ENCODE measurements at places on chromosomes 7 and 10.

GRCh38 chr7:19677180-19677579 lies 31.7 kb downstream of the POLR1F start:
- no peak for DNase-seq

- DNase-seq, result no peak
Measured at GRCh38 chr10:2948127-2948854, 119.1 kb upstream of the PFKP start.

DNA sequence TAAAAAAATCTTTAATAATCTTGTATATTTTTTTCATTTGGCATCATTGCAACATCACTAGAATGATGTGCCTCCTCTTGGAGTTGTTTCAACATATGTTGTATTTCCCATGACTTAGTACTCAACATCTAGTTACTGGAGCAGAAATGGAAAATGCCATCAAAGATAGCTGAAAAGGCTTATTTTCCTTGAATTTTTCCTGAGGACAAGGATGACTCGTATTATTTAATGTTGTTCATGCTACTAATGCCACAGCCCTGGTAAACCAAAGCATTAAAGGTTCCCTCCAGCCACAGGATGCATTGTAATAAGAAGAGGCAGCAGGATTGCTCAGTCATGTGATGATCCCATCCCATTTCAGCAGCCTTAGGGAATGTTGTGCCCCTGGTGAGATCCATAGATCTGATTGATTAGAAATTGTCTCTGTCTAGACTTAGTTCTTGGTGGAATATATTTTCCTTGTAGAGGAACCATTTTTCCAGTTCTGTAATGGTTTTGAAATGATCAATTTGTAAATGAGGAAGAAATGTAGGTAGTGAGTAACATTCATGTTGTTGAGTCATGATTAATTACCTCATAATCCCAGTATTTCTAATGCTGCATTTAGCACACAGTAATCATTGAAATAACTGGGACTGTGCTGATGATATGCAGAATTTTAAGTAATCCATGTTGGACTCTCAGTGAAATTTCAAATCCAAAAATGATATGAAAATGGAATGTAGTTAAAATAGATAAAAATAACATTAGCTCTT lies 91.3 kb upstream of the SMIM30 start:
- DNase-seq, result no peak

DNA sequence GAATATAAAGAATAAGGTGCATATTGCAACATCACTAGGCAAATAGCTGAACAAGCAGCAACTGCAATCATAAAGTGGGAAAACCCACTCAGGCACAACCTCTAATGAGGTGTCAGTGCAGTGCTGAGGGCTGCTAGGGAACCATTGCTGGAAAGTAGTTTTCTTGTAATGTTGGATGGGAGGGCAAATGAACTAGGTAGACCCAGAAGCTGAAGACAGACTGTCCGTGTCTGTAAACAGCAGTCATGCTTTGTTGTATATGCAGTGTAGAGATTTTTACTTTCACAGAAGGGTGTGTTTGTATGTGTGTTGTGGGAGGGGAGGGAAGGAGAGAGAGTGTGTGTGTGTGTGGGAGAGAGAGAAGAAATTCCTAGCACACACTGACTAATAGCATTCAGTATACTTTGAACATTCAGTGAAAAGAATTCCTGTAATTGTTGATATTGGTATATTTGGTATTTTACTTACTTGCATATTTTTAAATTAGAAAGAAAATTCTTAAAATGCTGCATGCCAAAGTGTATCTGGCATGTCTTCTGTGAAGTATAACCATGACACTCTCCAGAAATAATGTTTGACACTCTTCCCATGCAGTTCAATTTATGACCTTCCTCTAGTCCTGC lies 28.8 kb downstream of the ITGB8 start:
- no peak for DNase-seq

GRCh38 chr10:97682042-97682441 lies 5.0 kb downstream of the AVPI1 start:
- no peak for DNase-seq

DNA sequence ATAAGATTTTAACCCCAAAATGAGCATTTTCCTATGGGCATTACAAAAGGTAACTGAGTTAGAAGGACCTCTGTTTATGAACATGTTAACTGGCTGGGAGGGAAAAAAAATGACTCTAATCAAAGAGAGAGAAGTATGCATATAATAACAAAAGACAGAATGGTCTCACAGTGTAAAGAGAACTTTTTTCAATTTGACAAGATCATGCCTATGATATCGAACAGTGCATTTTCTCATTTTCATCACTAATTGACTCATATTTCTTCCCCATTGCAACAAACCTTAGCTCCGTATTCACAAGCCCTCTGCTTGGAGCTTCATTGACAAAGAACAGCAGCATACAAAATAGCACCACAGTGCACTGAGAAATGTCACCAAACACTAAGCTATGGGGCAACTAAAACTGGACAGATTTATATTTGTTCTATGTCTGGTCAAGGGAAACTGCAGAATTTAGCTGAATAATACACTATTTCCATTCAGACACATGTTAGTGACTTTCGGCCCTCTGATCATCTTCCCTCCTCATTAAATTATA lies 45.6 kb downstream of the SMURF1 start:
- no peak for DNase-seq

DNA sequence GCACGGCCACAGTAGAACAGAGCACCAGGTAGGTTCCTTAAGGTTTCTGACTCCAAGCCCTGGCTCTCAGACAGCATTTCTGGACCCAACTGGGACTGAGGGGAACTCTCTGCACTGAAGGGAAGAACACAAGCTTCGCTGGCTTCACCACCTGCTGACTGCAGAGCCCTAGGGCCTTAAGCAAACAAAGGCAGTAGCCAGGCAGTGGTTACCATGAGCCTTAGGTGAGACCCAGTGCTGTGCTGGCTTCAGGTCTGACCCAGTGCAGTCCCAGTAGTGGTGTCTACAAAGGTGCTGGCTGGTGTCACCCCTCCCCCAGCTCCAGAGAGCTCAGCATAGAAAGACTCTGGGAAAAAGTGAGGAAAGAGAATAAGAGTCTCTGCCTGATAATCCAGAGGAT lies 59.5 kb downstream of the SIRT1 start:
- no peak for DNase-seq

- no peak for DNase-seq
Measured at GRCh38 chr7:138705167-138705566, 4.0 kb upstream of the SVOPL start.

DNA sequence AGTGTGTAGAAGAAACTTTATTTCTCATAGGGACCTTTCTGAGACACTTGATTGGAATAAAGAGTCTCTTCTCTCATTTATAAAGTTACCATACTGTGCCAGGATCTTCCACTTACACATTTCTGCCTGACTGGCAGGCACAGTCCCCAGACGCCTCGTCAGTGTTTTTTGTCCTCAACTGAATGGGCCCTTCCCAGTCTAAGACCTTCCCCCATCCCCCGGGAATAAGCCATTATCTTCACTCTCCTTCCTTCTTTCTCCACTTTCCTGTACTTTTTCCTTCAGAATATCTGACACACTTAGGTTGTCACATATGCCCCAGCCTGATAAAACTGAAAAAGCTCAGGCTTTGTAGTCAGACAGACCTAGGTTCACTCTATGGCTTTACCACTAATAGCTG lies 35.3 kb upstream of the KCNIP2 start:
- DNase-seq, result no peak

DNA sequence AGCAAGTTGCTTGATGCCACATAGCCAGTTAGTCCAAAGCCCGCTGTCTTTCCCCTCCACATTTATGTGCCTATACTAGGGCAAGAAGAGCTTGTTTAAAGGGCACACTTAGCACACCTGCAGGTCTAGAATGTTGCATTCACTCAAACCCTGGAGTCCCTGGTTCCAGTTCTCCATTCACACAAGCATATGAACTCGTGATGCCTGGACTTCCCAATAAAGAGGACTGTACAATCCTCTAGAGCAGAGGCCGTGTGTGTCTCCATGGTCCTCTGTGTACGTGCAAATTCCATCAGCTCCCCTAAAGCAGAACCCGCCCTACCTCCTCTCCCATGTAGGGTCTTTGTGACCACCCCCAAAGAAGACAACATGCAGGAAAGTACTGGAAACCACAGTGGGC lies 3.0 kb upstream of the SH3PXD2A start:
- no peak for DNase-seq

DNA sequence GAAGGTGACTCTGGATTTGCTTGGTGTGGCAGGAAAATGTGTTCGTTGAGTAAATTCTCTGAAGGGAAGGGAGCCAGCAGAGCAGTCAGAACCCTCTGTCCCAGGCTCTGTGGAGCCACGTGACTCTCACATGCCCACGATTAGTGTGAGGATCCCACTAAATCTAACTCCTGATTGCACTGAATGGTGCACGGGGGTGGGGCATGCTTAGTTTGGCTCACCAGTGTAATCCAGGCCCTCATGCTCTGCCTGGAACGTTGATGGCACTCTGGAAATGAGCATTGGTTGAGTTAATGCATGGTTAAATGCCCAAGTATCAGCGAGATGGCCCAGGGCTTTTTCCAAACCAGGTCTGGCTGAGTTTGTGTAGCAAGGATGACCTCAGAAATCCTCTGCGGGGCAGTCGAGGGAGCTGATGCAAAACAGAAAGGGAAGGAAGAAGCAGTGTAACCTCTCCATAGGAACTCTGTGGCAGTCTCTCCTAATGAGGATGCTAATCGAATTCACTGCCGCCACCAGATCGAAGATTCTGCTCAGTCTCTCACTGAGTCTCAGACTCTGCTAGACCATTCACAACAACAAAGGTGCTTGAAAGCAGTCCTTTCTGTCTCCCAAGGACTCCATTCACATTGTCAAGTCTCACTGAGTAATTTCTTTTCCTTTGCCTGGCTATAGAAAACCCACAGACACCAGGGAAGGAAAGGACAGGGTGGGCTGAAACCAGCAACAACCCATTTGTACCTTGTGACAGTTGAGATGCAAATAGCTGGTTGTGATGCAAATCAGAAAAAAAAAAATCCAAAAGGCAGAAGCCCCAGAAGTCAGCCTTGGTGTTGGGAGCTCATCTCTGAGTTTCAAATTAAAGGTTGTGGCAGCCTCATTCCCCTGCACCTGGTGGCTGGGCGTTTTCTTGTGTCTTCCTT lies 98.1 kb downstream of the C10orf105 start:
- no peak for DNase-seq

DNA sequence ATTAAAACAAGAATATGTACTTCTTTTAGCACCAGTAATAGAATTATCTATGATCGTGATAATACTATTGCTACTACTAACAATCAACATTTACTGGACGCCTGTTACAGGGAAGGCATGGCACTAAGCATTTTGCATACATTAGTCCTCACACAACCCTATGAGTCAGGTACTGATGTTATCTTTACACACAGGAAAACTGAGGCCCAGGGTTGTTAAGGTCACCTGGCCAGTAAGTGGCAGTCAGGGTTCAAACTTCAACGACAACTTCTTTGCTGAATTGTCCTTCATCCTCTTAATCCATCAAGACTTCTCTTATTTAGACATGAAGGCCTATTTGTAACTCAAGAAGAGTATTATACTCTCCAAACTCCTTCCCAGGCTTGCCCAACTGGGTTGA lies 41.9 kb upstream of the ACSL5 start:
- DNase-seq, result no peak

DNA sequence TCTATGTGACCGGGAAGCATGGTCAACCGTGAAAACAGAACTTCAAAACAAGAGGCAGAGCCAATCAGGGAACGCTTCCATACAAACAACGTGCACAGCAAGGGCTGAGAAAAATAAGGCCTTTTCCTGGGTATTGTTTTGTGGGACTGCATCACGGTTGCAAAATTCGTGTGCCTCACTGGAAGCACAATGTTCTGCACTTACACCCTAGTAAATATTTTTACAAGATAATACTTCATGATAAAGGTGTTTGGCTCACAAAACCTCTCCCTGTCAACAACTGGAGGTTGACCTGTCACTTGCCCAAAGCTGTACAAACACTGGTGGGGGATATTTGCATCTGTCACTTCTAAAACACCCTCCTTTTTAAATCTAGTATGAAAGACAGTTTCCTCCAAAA lies 37.0 kb downstream of the KLF6 start:
- no peak for DNase-seq

DNA sequence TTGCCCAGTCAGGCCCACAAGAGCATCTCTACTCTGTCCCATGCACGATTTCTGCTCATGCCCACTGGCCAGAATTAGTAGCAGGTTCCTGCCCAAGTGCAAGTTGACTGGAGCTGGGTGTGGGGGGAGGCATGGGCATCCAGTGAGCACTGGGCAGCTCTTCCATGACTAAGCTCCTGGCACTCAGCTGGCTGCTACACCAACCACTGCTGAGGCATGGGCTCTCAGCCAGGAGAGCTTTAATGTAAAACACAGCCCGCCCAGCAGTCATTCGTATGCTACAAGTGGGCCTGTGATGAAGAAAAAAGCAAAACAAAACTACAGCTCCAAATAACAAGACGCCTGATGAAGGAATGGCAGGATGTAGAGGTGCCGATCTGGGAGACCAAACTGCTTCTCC lies 335.4 kb upstream of the PFKP start:
- DNase-seq, result no peak

DNA sequence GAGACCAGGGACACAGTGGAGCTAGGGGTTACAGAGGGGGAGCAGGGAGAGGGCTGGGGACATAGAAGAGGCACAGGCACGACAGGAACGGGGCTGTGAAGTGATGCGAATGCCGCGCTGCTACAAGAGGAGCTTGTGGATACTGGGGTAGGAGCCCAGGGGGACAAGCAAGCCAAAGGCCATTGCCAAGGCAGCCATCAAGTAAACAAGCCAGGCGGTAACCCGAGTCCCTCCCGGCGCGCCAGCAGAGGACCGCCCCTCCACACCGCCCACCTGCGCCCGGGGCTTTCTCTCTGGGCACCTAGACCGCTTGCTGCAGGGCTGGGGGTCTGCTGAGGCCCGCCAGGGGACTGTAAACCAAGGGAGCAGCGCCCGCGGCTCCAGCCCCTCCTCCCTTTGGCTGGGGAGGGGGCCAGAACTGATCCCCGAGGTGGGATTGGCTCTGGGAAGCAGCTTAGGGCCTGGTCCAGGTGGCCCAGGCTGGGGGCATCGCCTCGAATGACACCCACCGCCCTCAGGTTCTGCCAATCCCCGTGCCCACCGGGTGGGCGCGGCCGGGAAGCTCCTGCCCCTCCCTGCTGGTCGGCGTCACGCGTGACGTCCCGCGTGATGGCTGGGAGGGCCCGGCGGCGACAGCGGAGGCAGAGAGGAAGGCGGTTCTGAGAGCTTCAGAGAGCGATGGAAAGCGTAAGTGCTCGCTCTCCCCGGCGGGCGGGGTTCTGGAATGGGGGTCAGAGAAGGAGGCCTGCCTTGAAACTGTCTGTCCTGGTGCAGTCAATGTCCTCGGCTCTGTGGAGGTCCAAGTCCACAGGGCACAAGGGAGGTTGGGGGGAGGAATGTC lies 982 bp downstream of the SFXN3 start:
- DNase-seq, result no peak

DNA sequence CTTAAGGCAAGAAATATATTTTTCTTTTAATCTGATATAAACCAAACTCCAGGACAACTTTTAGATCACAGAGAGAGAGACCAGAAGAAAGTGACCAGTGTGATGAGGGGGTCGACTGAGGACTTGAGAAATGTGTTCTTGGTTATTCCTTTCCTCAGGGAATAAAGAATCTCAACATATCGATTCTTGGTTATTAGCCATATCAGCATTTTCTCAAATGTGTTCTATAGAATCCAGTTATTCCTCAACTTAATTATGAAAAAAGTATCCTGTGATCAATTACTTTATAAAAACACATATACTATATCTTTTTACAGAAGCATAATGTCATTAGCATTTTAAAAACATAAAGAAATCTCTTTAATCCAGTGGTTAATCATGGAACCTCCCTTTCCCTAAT lies 222.1 kb upstream of the FAM3C start:
- no peak for DNase-seq

Measured in non-pigmented ciliary epithelial cell (primary cell).